ENCODE measurements at places on chromosomes 2 and 18. TPM values are rescaled to one million over a fixed set of nuclear protein-coding genes. Genes with fewer than 3 reads are reported as not detected.

Gene TMEM150A
- total RNA-seq = 6.4 TPM

Gene ABCG5
- total RNA-seq = not detected

Gene KCNS3
- not detected for total RNA-seq

Gene HDHD2
- 27.7 TPM for total RNA-seq

Gene ATP6V1C2
- not detected for total RNA-seq

Gene MYO5B
- not detected for total RNA-seq

Gene PTPRM
- 19.2 TPM for total RNA-seq

Gene ASB18
- not detected for total RNA-seq

Gene LYG1
- total RNA-seq = 1.8 TPM

Gene CFAP53
- total RNA-seq = 0.92 TPM

Gene UGT1A5
- not detected for total RNA-seq

Gene STON1
- total RNA-seq = 1.3 TPM

Gene GYPC
- 44.2 TPM for total RNA-seq

Gene EML4
- 73.4 TPM for total RNA-seq

Gene VWC2L
- not detected for total RNA-seq

Gene ALPI
- not detected for total RNA-seq

Gene IL36G
- not detected for total RNA-seq

Gene ANKRD12
- total RNA-seq = 133 TPM
